A549 treated with CORT108297 at 1 μM for 4 hours (cell line): ENCODE measurements at places on chromosomes 12 and 14. TPM values are rescaled to one million over a fixed set of nuclear protein-coding genes. Genes with fewer than 3 reads are reported as not detected.

The LRFN5 gene
- not detected in 5 replicates for total RNA-seq

The CCDC88C gene
- 5.3 to 7.2 TPM (median 6.2 TPM) in 5 replicates for total RNA-seq

The ZDHHC22 gene
- total RNA-seq = 0.20 to 0.46 TPM (median 0.34 TPM) in 5 replicates

The GRIN2B gene
- 3.7 to 5.6 TPM (median 4.7 TPM) in 5 replicates for total RNA-seq

The IAPP gene
- total RNA-seq = not detected in 5 replicates
